ENCODE measurements at places on chromosomes 5 and 9. TPM values are rescaled to one million over a fixed set of nuclear protein-coding genes. Genes with fewer than 3 reads are reported as not detected.

- no peak overlapping the region for H3K4me3 ChIP-seq
- no peak for DNase-seq
- no peaks in the 10 kb centered on the region for H3K27me3 ChIP-seq
- peaks cover 2% of the 10 kb centered on the region for H3K36me3 ChIP-seq
- no peak overlapping the region for H3K27ac ChIP-seq
- H3K4me1 ChIP-seq: no peaks in the 10 kb centered on the region
These were observed 21.5 kb upstream of the SLC6A3 start for GRCh38 chr5:1466631-1467265.

- no peaks in the 10 kb centered on the region for H3K27me3 ChIP-seq
- H3K27ac ChIP-seq: peak overlapping the region; percentile 92
- peaks cover 27% of the 10 kb centered on the region for H3K4me1 ChIP-seq
These were observed 935 bp upstream of the ZNF367 start for GRCh38 chr9:96418920-96419690.

The KCNMB1 gene
- total RNA-seq: 0.29 TPM

The ERAP2 gene
- 10.0 TPM for total RNA-seq

The MYOT gene
- total RNA-seq: not detected

The SLC36A3 gene
- not detected for total RNA-seq
